AG04450 (cell line): ENCODE measurements at places on chromosomes 1 and 21. TPM values are rescaled to one million over a fixed set of nuclear protein-coding genes. Genes with fewer than 3 reads are reported as not detected.

GRCh38 chr1:222124602-222125001 is 382.7 kb upstream of the DUSP10 start:
- no peak for DNase-seq

DNA sequence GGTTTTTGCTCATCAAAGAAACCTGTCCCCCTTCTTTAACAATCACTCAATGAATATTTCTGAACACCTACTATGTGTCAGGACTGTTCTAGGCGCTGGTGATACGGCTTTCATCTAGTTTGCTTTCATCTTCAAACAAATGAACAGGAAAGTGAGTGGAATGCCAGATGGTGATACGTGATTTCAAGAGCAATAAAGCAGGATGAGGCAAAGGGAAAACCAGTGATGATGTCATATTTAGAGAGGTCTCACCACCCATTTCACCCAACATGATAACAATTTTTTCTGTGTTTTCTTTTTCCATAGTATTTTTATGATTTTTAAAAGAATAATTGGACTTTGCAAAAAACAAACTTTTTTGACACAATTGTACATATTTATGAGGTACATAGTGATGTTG is 11.3 kb upstream of the SLC6A17 start:
- DNase-seq: no peak

GRCh38 chr1:223019256-223019655 is 123.8 kb downstream of the TLR5 start:
- no peak for DNase-seq

DNA sequence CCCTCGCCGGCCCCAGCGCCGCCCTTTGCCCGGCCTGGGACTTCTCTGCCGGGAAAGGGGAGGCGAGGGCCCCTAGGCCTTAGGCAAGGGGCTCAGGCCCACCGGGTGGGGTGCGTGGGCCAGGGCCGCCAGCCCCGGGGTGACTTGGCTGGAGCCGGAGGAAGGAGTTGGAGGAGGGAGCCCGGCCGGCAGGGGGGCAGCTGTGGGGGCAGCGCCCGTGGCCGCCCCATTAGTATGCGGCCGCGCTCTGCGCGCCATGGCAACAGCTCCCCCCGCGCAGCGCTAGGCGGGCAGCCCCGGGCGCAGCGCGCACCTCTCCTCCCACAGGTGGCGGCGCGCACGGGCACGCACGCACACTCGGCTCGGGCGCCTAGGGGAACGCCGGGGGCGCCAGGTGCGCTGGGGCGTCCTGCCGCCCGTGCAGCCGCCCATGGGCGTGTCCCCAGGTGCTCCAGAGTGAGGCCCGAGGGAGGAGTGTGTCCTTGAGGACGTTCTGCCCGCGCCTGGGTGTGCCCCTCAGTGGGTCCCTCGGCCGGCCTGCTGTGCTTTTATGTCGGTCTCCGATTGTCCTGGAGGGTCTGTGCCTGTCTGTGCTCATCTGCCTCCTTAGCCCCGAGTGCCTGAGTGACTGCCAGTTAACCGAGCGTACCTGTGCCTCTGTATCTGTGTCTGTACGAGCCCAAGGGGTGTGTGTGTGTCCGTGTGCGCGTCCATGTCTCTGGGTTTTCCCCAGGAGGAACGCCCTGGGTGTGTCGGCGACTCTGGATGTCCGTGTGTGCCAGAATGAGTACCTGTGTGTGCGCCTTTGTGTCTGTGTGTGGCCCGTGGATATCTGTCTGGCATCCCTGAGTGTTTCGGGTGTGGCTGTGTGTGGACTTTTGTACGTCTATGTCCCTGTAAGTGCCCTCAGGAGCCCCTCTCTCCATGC is 38.2 kb upstream of the WASF2 start:
- no peak for DNase-seq

- DNase-seq: no peak
Measured at GRCh38 chr1:35282172-35282571, 13.7 kb downstream of the ZMYM4 start.

The DNASE2B gene
- polyA plus RNA-seq: not detected in 2 replicates
